ENCODE measurements at places on chromosomes 2 and 18.
A peak's percentile ranks its signal among the peaks of the same experiment; 100 is the strongest.

DNA sequence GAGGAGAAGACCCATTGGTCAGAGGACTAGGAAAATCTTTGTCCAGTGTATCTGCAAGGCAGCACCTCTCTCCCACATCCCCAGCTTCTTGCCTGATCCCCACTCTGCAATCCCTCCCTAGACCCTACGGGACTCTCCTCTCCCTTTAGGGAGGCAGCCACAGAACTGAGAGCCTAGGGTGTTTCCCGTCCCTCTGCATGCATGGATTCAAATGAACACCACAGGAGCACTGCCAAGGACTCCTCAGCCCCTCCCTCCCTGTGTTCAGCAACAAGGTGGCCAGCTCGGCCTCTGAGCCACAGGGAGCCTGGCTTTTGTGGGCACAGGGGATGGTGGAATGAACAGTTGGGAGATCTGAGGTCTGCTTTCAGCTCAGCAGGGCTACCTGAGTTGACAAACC is 117.1 kb downstream of the TXNL1 start:
- no peak for DNase-seq

DNA sequence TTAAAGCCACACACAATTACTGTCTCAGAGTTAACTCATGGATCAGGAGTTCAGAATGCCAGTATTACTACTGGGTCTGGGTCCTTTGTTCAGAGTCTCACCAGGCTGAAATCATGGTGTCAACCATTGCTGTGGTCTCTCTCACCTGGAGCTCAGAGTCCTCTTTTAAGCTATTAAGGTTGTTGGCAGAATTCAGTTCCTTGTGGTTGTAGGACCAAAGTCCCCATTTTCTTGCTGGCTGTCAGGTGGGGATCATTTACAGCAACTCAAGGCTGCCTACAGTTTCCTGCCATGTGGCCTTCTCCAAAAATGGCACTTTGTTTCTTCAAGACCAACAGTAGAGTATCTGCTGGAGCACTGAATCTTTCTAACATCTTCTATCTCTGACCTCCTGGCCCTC is 113.5 kb downstream of the EXOC6B start:
- DNase-seq: no peak

DNA sequence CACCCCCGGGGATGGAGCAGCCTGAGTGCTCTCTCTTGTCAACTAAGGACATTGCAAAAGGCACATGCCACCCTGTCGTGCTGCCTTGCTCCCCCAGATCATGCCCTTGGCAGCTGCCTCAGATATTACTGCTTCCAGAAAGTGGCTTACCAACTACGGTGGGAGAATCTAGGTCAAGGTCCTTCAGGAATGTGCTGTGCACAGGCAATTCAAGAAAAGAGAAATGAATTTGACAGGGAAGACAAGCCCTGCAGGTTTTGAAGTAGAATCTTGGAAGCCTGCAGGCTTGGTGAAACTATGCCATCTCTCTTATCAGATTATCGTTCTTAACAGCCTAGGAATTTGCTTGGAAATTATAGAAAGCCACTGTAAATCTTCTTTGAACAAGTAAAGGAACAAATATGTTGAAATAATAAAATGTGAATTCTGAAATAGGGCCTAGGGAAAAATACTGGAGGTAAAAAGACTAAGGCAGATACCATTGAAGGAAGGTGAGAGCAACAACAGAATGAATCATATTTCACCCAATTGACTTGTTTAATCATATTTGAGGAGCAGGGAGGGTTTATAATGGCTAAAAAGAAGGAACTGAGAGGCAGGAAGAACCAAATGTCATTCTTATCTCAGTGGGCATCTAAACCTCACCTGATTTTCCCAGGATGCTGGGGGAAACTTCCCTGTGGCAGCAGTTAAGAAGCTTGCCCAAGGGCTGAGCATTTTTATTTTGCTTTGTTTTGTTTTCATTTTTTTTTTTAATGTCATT is 94.0 kb upstream of the GLS start:
- DNase-seq: no peak

- DNase-seq: no peak
Measured at GRCh38 chr18:48715711-48716361, 177.0 kb downstream of the CTIF start.

DNA sequence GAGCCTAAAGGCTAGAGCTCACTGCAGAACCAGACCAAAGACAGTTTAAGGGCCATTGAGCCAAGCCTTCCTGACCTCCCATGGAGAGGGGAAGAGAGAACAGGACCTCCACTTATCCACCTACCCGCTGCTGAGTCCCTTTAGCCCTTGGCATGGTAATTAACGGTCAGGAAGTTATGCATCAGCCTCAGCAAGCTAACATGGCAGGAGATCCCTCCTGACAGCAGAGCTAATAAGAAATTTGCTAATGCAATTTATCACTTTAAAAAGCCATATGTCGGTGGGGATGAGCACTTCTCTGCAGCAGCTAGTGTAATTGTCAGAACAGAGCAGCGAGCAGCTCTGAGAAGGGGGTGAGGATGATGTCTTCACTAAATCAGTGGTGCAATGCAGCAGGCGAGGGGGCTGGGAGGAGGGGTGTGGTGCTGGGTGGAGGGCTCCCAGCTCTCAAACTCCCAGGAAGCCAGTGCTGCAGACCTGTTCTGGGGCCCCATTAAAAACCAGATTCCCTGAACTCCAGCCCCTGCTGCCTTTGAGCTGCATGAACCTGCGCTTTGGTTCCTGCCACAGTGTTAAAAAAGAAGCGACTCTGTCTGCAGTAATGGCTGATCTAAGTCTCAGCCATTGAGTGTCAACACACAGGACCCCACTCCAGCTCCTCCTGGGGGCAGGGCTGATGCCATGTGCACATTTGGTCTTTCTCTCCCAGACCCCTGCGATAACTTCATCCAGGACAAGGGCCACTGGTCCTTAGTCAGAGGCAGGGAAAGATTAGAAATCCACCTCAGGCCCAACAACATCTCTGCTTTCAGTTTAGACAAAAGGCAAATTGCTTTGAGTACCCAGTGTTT is 84.2 kb upstream of the STPG4 start:
- DNase-seq: no peak

GRCh38 chr2:8197101-8197500 is 484.8 kb upstream of the ID2 start:
- DNase-seq: no peak

GRCh38 chr2:3024401-3024935 is 353.1 kb downstream of the EIPR1 start:
- no peak for DNase-seq

- no peak for DNase-seq
Measured at GRCh38 chr18:59220784-59221765, 1.1 kb downstream of the GRP start.

- no peak for DNase-seq
Measured at GRCh38 chr18:8890957-8891464, 185.7 kb downstream of the MTCL1 start.

DNA sequence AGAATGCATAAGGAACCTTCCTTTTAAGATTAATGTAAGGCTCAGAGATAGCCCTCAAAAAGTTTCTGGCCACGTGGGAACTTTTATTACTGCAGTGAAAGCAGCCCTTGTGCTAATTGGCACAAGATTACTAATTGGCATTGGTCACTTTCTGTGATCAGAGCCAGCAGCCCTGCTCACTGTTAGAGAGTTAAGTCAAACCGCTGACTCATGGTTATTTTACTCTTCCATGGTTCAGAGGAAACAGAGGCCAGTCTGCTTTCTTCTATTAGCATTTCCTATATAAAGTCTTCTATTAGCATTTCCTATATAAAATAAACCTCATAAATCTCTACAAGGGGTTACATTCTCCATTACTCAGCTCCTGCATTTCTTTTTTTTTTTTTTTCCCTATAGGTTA is 1.5 kb upstream of the SLC35G4 start:
- DNase-seq: no peak

DNA sequence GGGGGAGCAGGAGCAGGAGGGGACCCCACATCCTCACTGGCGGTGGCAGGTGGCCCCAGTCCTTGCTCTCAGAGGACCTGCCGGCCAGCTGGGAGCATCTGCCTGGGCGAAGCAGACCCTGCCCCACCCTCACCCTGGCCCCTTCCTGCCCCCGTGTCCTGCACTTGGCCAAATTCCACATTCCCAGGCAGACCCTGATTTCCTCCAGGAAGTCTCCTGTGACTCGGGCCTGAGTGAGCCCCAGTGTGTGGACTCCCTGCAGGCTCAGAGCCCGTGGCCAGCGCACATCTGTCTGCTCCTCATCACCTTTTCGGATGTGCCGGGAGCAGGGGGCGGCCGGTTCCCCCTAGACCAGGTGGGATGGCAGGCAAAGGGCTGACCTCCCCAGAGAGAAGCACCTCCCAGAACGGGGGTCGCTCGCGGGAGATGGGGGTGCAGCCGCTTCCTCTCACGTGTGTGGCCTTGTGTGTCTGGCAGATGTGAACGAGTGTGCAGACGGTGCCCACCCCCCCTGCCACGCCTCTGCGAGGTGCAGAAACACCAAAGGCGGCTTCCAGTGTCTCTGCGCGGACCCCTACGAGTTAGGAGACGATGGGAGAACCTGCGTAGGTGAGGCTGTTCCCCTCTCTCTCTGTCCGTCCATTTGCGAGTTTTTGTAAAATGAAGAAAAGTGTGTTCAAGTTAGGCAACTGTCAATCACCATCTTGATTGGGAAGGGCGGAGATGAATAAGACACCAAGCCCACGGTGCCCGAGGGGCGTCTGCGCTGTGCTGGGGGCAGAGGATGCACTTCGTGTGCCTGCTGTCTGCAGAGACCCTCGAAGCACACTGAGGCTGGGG is 90.4 kb downstream of the TPO start:
- no peak for DNase-seq

DNA sequence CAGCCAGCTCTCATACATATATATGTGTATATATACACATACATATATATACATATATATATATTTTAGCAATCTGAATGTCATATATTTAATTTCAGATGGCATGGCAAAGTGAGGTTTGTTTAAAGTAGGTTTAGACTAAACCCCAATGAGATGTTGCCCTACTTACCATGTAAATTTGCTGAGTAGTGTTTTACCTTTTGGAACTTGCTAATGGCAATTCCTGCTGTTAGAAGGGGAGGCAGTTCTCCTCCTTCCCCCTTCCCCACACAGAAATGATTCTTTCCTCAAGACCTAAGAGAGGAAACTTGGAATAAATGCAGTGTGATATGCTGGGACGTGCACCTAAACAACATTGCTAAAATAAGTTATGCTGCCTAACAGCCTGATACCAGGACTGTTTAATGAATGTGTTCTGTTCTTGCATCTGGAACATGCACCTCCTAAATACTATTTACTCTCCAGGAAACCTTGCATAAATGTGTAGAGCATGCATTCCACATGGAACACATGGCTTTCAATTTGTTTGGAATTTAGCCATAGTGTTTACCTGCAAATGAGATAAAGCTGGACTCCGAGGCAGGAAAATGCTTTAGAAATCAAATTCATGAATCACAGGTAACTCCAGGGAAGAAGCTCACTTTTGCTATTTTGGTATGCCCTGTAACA is 252.9 kb upstream of the SIX3 start:
- no peak for DNase-seq

- DNase-seq: no peak
Measured at GRCh38 chr18:63850020-63850419, 37.5 kb upstream of the SERPINB2 start.

- DNase-seq: no peak
Measured at GRCh38 chr2:54206596-54206995, 49.4 kb downstream of the TSPYL6 start.

DNA sequence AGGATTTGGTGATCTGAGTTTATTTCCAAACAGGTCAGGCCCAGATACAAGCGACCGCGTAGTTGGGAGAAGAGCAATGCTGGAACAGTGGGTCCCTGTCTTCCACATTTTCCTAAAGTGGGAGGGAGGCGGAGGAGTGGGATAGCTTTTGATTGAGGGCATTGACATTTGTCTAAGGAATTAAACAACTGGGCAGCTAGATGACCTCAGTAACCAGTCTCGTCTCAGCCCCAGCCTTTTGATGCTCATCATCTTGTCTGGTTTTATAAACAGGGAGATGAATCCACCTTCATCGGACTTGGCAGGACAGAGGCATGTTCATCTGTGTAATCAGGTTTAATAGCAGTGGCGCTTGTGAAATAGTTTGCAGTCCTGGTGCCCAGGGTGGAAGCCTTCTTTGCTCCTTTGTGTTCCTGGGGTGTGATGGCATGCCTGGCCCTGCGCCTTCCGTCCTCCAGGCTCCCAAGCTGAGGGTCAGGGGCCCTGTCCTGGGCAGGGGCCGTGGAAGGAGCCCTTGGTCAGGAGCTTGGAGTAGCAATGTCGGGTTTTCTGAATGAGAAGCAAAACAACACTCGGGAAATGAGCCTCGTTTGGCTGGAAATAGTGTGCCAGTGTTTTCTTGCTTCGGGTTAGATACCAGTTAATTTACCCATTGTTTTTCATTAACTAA is 193.8 kb downstream of the FAM210A start:
- DNase-seq: no peak

- DNase-seq: no peak
Measured at GRCh38 chr2:31770741-31771140, 190.0 kb upstream of the SRD5A2 start.

- DNase-seq: no peak
Measured at GRCh38 chr2:6750411-6751158, 115.1 kb downstream of the CMPK2 start.

- peak; percentile 5 for DNase-seq
Measured at GRCh38 chr2:128520791-128521190, 202.1 kb upstream of the HS6ST1 start.

- DNase-seq: no peak
Measured at GRCh38 chr18:6570581-6571238, 156.0 kb upstream of the L3MBTL4 start.

Data from activated naive CD4-positive, alpha-beta T cell treated with Interleukin-2 at 50 U/mL for 16 hours (primary cell).